PC-3 (cell line): ENCODE measurements at places on chromosomes 1 and 21. TPM values are rescaled to one million over a fixed set of nuclear protein-coding genes. Genes with fewer than 3 reads are reported as not detected.

DNA sequence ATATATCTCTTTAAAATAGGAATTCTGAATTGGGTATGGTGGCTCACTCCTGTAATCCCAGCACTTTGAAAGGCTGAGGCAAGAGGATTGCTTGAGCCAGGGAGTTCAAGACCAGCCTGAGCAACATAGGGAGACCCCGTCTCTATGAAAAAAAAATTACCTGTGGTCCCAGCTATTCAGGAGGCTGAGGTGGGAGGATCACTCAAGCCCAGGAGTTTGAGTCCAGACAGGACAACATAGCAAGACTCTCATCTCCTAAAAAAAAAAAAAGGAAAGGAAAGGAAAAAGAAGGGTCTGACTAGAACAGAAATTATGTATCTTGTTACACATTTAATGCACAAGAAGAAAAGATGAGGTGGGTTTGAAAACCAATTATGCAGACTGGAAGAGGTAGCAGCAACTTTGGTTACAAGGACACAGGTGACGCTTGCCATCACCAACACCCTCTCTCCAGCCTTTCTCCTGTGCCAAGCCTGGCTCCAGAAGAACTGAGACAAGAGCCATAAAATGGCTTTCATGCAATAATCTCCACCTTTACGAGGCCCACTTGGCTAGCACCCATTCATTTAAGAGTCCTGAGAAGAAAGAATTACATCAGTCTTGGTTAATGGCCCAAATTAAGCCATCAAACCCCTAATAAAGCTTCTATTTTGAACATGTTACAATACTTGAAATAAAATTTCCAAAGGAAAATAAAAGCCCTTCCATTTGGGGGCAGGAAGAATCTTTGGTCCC is 4.8 kb upstream of the SELENBP1 start:
- no peak for DNase-seq

The ILF2 gene
- 398 and 439 TPM in 2 replicates for total RNA-seq

The SH2D1B gene
- 0.04 TPM in 1 of 2 replicates, not detected in the other for total RNA-seq

The ATP1A4 gene
- 0.04 TPM in 1 of 2 replicates, not detected in the other for total RNA-seq

The EVA1B gene
- 89.1 and 104 TPM in 2 replicates for total RNA-seq

DNA sequence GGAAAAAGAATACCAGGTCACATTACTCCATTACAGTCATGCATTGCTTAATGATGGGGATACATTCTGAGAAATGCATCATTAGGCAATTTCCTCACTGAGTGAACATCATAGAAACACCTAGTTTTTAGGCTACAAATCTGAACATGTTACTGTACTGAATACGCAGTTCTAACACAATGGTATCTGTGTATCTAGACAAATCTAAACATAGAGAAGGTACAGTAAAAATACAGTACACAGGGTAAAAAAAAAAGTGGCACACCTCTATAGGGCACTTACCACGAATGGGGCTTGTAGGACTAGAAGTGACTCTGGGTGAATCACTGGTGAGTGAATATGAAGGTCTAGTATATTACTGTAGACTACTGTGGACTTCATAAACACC is 115.7 kb downstream of the AKT3 start:
- DNase-seq, result no peak

DNA sequence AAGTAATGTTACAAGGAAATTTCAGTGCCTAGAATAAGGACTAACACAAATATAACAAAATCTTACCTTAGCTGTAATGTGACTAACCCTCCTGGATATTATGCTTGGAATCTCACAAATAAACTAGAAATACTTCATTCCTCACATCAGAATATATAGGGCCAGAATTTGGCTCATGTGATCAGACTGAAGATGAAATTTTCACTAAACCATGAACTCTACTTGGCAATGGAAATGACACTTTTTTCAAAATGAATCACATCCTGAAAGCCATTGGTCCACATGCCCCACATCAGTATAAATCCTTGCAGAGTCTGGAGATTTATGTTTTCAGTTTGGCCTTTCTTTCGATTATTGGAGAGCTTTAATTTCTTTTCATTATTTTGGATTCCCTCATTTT is 227.8 kb downstream of the NRIP1 start:
- peak; percentile 29 for DNase-seq

DNA sequence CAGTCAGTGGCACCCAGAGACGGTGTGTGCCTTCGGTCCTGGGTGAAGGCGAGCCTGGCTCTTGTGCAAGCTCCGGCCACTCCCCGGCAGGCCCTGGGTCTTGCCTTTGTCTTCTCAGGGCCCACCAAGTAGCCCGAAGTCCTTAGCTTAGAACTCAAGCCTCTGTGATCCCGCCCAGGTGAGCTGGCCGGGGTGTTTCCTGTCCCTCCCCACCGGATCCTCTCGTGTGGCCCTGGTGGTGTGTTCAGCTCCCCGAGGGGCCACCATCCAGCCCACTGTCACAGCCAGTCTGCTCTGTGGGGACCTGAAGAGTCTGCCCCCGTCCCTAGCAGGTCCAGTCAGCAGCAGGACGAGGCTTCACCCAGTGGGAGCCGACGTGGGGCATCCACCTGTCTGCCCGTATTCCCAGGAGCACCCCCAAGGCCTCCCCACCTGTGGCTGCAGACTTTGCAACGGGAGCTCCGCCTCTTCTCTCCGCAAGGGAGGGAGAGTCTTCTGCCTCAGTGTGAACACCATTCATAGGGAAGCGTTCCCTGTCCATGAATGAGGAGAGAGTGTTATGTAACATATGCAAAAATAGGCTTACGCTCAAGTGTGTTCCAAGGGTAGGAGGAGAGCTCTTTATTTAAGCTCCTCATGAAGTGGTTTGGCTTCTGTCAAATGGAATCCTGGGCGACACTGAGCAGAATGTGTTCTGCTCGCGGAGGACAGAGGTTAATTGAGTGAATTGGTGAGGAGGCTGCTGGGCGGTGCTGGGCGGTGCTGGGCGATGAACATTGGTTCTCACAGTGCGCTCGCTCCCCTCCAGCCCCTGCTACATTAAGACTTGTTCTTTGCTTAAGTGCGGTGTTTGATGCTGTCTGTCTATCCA is 108.9 kb downstream of the CRYAA start:
- no peak for DNase-seq

DNA sequence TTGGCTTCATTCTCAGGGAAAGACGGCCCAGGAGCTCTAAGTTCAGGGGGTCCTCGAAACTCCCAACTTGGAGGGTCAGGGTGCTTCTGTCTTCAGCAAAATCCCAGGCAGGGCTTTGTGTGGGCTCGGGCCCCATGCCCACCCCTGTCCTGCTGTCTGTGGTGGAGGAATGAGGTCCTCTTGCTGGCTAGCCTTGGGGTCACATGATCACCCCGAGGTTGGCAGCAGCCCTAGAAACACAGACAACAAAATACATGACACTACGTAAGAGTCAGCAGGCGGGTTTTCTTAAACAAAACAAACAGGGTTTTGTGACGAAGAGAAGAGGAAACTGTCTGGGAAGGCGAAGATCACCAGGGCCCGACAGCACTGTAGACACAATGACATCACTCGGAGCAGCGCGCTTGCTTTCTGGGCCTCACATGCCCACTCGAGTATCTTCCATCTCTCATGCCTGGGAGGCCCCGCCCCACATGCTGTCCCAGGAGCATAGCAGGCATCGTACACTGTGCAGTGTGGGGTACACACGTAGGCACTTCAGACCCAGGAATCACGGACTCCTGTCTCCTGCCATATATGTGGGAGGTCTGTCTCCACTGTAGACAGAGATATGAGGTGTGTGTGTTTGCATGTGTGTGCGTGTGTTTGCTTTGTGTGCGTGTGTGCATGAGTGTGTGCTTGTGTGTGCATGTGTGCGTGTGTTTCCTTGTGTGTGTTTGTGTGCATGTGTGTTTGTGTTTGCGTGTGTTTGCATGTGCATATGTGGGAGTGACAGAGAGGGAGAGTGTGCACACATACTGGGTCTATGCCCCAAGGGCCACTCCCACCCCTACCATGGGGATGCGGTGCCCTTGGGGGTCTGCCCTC is 94.7 kb downstream of the SIK1 start:
- peak; percentile 25 for DNase-seq

DNA sequence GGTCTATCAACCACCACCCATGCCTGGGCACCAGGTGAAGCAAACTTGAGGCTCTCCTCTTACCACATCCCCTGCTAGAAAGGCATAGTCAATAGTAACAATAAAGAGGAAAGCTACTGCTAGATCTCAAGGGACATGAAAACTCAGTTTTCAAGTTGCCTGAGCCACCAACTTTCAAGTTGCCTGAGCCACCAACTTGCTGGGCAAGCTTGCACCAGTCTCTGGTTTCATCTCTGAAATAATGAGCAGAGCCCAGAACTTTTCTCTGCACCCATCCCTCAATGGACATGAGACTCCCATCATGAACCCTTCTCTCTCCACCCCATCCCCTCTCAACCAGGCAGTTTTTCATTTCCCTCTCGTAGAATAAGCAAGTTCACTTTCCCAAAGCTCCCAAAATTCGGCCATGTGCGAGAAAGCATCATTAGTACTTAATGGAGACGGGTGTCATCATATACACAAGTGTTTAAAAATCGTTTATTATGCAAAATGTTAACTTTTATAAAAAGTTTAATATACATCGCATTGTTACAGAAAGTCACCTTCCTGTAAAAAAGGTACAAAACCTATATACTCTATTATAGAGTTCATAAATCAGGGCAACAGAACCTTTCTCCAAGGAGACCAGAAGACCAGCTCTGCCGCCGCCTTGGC is 1.7 kb downstream of the ID3 start:
- no peak for DNase-seq

GRCh38 chr1:151801310-151801820 is 3.9 kb downstream of the LINGO4 start:
- no peak for DNase-seq

- DNase-seq, result no peak
Measured at GRCh38 chr1:212082765-212083406, 47.3 kb downstream of the DTL start.

DNA sequence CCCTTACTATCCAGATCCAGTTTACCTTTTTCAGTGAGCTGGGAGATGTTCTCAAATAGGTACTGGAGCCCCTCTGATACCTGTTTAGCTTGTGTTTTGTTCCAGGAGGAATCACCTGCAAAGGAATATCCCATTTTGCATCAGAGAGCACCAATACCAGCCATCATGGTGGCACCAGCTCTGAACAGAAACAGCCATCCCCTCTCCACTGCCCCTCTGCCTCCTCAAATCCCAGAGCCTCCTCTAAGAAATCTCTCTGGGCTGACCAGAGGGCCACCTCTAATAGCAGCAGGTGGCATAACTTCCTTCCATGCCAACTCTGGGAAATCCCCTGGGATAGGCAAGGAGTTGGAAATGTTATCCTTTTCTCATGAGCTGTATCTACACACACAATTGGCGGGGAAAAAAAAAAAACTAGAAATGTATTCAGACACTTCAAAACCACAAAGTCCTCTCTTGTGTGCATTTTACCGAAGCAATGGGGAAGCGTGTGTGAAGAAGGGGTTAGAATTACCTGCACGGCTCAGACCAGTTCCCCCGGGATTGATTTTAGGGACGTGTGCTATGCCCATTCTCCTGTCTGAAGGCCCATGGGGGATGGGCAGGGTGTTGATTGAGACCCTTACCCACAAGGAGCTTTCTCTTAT is 2.4 kb downstream of the PGLYRP4 start:
- no peak for DNase-seq
